Activated naive CD8-positive, alpha-beta T cell treated with anti-CD3 and anti-CD28 coated beads, Interleukin-2, amount 50 U/mL, for 24 hours (primary cell): ENCODE measurements at places on chromosomes 4 and X.

GRCh38 chrX:119503484-119503861 is 35.2 kb downstream of the SLC25A5 start:
- no peak for DNase-seq
- no peak overlapping the region for H3K4me3 ChIP-seq
- peaks cover 14% of the 10 kb centered on the region for H3K4me1 ChIP-seq

GRCh38 chrX:95058815-95059214 is 1384.8 kb downstream of the FAM133A start:
- no peak overlapping the region for H3K4me3 ChIP-seq
- H3K36me3 ChIP-seq, result no peaks in the 10 kb centered on the region
- no peak for DNase-seq
- no peaks in the 10 kb centered on the region for H3K27me3 ChIP-seq
- no peaks in the 10 kb centered on the region for H3K4me1 ChIP-seq

DNA sequence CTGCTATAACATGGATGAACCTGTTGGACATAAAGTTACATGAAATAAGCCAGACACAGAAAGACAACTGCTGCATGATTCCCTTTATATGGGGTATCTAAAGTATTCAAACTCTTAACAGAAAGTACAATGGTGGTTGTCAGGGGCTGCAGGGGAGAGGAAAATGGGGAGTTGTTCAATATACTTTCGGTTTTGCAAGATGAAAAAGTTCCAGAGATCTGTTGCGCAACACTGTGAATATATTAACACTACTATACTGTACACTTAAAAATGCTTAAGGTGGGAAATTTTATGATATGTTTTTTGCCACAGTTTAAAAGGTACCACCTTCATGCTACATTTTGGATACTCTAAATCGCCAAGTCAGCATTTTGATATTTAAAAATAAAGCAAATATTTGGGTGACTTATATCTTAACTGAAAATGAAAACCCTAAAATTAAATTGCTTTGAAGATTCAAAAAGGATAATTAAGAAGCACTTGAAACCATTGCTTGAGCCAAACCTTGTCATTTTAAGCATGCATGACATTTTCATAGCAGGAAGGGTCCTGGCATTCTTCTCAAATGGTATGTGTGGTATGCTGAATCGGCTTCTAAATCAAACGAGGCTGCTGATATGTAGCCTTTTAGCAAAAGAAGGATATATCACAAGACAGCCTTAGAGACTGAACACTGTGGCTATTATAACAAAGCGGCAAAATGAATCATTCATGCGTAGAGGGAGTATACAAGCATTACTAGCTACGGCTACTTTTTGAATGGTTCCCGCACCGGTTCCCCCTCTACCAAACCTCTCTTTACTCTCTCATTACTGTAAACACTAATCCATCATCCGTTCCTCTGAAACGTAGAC is 607.1 kb upstream of the DIPK2B start:
- no peak for DNase-seq
- peaks cover 90% of the 10 kb centered on the region for H3K4me1 ChIP-seq
- peak overlapping the region; percentile 96 for H3K27ac ChIP-seq
- H3K4me3 ChIP-seq, result peak overlapping the region; percentile 72
- peaks cover 49% of the 10 kb centered on the region for H3K36me3 ChIP-seq

- H3K4me3 ChIP-seq, result no peak overlapping the region
- H3K27me3 ChIP-seq, result no peaks in the 10 kb centered on the region
- no peaks in the 10 kb centered on the region for H3K4me1 ChIP-seq
- H3K36me3 ChIP-seq, result no peaks in the 10 kb centered on the region
- H3K27ac ChIP-seq, result no peak overlapping the region
Observed at GRCh38 chr4:173448103-173448502, 49.2 kb upstream of the SCRG1 start.

- DNase-seq, result no peak
- no peaks in the 10 kb centered on the region for H3K36me3 ChIP-seq
- no peaks in the 10 kb centered on the region for H3K27me3 ChIP-seq
- peaks cover 10% of the 10 kb centered on the region for H3K4me1 ChIP-seq
Observed at GRCh38 chr4:37767546-37767945, 58.9 kb upstream of the PGM2 start.

DNA sequence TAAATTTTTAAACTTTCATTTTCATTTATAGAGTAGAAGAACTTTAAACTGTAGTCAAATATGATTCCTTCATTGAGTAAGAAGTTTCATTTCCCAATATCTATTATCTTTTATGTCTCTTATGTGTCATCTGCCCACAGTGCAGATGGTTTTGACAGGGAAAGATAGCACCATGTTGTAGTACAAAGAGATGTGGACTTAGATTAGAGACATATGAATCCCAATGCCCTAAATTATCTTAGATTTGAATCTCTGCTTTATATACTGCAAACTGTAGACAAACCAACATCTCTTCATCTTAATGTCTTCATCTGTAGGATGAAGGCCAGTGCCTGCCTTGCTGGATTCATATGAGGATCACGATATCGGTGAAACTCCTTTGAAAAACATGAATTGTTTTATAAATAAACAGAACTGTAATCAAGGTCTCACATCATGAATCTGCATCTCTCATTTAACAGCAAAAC is 217.5 kb downstream of the BANK1 start:
- H3K27ac ChIP-seq, result no peak overlapping the region
- DNase-seq, result no peak
- H3K4me1 ChIP-seq, result peaks cover 14% of the 10 kb centered on the region
- no peaks in the 10 kb centered on the region for H3K36me3 ChIP-seq
- H3K4me3 ChIP-seq, result no peak overlapping the region

DNA sequence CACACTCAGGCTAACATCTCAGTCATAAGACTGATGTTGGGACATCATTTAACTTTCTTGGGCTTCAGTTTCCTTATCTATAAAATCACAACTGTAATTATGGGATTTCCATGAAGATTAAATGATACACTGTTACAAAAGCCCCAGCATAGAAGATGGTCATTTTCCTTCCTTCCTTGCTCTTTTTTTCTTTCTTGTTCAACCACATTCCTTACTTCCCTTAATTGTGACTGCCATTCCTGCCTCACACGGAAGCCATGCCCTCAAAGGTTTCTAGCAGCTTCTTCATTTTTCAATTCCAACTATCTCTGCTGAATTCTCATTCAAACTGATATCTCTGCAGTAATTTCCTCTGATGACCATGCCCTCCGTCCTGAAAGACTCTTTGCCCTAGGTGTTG is 311.8 kb downstream of the PPP3CA start:
- no peak overlapping the region for H3K4me3 ChIP-seq
- H3K36me3 ChIP-seq, result peaks cover 10% of the 10 kb centered on the region
- DNase-seq, result no peak
- no peaks in the 10 kb centered on the region for H3K27me3 ChIP-seq

- H3K36me3 ChIP-seq, result peaks cover 2% of the 10 kb centered on the region
- no peak for DNase-seq
- H3K4me3 ChIP-seq, result no peak overlapping the region
Observed at GRCh38 chrX:97330151-97330550, 446.4 kb downstream of the RPA4 start.

- H3K4me3 ChIP-seq, result no peak overlapping the region
- no peaks in the 10 kb centered on the region for H3K27me3 ChIP-seq
- H3K36me3 ChIP-seq, result no peaks in the 10 kb centered on the region
- peaks cover 9% of the 10 kb centered on the region for H3K4me1 ChIP-seq
Observed at GRCh38 chr4:139814323-139815015, 148.8 kb downstream of the MGST2 start.

- no peaks in the 10 kb centered on the region for H3K4me1 ChIP-seq
- no peak for DNase-seq
- no peak overlapping the region for H3K27ac ChIP-seq
- H3K4me3 ChIP-seq, result no peak overlapping the region
- no peaks in the 10 kb centered on the region for H3K36me3 ChIP-seq
Observed at GRCh38 chr4:21304540-21304887, 604.3 kb downstream of the PACRGL start.

- peaks cover 3% of the 10 kb centered on the region for H3K27me3 ChIP-seq
- no peaks in the 10 kb centered on the region for H3K36me3 ChIP-seq
- no peaks in the 10 kb centered on the region for H3K4me1 ChIP-seq
- H3K27ac ChIP-seq, result no peak overlapping the region
Observed at GRCh38 chrX:74438764-74439163, 17.5 kb downstream of the SLC16A2 start.
